ENCODE measurements at places on chromosomes 3 and 15.

DNA sequence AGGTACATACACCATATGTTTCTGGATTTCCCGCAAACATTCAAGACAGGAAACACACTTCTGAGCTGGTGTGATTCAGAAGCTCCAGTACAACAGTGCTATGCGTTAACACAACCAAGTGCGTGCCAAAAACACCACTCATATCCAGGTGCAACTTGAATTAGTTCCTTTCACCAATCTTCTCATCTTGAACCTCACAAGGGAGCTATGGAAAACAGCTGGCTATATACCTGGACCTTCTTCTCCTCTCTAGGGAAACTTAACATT, 31.3 kb downstream of the SUSD5 start:
- no peak for DNase-seq

DNA sequence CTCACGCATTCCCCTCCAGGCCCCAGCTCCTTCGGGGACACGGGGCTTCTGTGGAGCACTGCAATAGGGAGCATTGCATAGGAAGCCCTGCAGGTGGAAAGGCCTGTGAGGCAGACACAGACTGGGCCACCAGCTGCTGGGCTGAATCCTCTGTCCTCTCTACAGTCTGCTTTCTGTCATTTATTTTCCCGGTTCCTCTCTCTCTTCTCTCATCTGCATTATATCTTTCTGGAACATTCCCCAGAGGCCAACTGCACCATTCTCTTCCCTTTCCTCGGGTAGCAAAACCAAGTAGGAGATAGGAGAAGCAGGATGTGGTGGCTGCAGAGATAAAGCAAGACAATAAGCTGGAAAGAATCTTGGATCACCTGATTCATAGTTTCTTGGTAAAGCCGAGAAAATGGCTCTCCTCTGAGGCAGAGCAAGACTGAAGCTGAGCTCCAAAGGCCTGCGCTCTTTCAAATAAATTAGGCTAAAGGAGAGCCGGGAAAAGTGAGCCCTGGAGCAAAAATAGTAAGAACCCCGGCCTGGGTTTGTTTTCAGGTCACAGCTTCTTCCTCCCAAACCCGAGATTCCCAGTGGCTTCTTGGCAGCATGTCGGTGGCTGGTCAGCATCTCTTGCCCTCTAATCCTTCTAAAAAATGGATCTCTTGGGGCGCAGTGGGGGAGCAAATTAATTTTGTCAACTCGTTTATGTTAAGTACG, 5.3 kb downstream of the TM4SF4 start:
- no peak for DNase-seq

DNA sequence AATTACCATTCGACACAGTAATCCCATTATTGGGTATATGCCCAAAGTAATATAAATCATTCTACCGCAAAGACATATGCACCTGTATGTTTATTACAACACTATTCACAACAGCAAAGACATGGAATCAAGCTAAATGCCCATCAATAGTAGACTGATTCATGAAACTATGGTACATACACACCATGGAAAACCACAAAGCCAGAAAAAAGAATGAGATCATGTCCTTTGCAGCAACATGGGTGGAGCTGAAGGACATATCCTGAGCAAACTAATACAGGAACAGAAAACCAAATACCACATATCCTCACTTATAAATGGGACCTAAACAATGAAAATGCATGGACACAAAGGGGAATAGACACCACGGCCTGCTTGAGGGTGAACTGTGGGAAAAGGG, 11.1 kb upstream of the MCF2L2 start:
- no peak for DNase-seq

- no peak for DNase-seq
Measured at GRCh38 chr3:124364317-124365020, 365.8 kb upstream of the UMPS start.

DNA sequence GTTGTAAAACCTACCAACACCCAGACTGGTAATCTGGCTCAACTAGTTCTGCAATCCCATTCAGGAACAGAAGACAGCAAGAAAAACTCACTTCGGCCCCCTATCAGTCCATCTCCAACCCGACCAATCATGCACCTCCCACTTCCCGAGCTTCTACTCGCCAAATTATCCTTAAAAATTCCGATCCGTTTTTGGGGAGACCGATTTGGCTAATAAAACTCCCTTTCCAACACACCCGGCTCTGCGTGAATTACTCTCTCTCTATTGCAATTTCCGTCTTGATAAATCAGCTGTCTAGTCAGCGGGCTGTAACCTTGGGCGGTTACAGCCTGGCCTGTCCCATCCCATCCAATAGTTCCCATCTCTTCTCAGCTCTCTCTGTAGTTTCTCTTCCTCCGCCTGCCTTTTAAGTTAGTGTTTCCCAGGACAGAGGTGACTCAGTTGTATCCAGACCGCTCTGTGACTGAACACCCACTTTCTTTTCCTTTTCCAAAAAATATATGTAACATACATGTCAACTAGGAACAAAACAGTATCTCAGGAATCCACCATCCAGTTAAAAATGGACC, 780 bp upstream of the ACAD9 start:
- DNase-seq = peak; percentile 69

GRCh38 chr15:75985971-75986370, 26.3 kb downstream of the NRG4 start:
- no peak for DNase-seq

- no peak for DNase-seq
Measured at GRCh38 chr3:194320744-194321243, 30.3 kb downstream of the CPN2 start.

- DNase-seq = no peak
Measured at GRCh38 chr3:102084704-102085103, 235.4 kb downstream of the NFKBIZ start.

DNA sequence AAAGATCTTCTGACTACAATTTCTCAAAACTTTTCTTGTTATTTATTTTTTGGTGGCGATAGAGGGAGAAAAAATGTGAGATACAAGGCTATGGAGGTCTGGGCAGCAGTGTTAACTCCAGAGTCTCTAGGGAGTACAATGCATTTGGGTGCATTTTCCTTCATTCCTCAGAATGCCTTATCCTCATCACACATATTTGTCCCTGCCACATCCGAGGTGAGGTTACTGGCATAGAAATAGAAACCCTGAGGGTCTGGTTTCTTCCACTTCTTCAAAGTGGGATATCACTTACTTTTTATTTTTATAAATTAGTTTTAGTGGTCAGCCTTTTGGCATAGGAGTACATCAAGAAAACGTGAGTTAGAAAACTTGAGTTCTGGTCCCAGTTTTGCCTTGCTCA, 150.4 kb downstream of the TIGIT start:
- DNase-seq = no peak

DNA sequence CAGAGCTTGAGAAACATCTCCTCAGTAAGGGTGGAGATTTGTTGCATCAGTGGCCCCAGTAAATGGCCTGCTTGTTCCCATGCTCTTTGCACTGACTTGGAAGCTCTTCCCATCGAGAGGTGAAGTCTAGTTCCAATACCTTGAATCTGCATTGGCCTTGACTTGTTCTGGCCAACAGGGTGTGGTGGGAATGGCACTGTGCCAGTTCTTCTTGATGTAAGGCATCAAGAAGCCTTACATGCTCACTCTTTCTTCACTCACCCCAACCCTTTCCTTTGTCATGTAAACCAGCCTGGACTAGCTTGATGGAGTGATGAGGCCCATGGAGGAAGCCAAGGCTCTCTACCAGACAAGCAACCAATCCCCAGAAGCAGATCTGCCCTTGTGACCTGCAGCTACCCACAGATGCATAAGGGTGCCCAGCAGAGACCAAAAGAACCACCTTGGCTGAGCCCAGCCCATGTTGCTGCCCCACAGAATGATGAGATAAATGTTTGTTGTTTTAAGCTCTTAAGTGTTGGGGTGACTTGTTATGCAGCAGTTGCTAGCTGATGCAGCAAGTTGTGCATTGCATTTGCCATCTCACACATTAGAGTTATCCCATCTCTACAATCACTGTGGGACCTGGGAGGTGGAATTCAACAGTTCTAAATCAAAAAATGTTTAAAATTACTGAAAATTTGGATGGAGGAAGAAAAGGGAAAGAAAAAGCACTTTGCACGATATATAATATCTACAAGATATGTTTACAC, 11.1 kb upstream of the MGLL start:
- DNase-seq = no peak

- DNase-seq = no peak
Measured at GRCh38 chr3:154684440-154684839, 254.4 kb upstream of the GPR149 start.

GRCh38 chr3:116339441-116340028, 105.8 kb downstream of the LSAMP start:
- no peak for DNase-seq

GRCh38 chr15:68040144-68040543, 14.0 kb upstream of the PIAS1 start:
- DNase-seq = no peak

- no peak for DNase-seq
Measured at GRCh38 chr15:82942691-82943090, 9.8 kb downstream of the HOMER2 start.

DNA sequence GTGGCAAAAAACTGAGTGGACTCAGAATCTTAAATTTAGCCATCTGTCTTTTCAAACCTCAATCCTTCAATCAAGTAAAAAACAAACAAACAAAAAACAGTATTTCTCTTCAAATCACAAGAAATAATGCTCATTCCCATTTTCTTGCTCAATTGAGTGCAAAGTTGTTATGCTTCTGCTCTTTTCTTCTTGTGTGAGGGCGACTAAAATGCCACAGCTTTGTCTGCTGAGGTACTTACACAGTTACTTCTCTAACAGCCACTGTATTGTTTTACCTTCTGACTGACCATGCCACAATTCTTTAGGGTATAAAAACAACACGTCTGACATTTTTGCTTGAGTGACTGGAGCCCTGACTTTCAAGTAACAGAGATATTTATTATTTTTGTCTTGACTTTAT, 617.4 kb downstream of the NAALADL2 start:
- DNase-seq = no peak

DNA sequence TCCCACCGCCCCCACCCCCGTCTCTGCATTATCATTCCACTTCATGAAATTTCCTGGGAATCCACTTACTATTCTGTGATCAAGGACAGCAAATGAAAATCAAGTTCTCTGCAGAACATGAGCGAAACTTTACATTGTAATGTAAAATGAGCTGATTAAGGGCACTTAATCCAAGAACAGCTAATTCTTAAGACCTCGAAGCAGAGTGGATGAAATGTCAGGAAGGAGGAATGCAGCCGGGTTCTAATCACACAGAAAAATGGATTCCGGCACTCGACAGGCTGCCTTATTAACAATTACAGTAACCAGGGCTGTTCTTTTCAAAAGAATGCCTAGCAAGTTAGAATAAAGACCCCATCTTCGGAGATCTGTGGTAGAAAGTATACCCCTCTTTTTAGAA, 57.5 kb downstream of the RFTN1 start:
- no peak for DNase-seq

- DNase-seq = no peak
Measured at GRCh38 chr3:124202754-124203153, 210.8 kb upstream of the ROPN1 start.

DNA sequence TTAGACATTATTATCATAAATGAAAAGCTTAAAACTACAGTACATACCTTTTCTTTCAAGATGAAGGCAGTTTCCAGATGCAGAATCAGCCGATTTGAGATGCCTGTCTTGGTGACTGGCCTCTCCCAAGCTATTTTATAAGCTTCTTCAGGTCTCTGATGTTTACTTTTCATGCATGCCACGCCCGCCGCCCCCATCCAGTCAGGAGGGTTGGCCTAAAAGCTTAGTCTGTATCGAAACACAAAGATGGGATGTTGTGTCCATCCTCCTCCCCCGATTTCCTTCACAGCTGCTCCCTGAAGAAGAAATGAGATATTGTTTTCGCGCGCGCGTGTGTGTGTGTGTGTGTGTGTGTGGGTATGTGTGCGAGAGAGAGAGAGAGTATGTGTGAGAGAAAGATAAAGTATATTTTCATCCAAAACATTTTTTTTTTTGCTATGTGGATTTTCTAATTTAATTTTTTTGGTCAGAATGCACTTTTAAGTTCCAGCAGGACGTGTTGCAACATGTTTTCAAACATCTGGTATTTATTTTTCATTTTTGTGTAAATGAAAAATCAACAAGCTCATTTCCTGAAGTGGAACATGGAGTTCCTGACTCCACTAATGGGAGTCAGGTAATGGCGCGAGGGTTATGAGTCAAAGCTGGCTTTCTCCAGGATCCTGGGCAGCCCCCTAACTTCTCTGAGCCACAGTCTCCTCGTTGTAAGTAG, at the start of gene APOD:
Gene APOD, minus strand, starts transcription at position 110 of the 712 bp plus-strand sequence. CDS start 4,479 bp downstream, outside the sequence.
- DNase-seq = no peak

DNA sequence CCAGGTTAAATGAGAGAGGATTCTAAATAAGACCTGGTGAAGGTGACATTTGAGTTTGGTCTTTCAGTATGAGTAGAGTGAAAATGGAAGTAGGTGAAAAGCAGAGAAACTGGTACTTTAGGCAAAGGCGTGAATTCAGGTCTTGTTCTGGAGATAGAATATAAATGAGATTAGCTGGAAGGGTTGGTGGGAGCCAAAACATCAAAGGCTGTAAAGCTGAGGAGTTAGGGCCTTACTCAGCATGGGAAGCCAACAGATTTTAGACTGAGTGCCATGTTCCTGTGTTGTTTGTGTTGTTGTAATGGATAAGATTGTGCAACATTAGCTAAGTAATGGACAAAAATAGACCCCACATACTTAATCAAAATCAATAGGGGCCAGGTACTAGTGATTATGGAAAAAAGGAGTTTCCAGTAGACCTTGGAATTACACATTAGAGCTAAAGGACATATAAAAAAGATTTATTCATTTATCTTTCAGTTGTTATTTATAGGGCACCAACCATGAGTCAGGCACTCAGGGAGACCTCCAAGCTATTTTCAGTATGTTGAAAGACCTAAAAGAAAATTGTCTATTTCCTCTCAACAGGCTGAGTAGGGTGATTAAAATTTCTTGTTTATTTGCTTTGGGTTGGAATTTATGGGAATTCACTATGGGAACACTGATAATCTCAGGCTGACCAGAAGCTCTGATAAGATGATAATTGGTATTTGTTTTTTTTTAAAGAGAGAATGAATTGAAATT, 20.8 kb downstream of the ARL14 start:
- DNase-seq = no peak

DNA sequence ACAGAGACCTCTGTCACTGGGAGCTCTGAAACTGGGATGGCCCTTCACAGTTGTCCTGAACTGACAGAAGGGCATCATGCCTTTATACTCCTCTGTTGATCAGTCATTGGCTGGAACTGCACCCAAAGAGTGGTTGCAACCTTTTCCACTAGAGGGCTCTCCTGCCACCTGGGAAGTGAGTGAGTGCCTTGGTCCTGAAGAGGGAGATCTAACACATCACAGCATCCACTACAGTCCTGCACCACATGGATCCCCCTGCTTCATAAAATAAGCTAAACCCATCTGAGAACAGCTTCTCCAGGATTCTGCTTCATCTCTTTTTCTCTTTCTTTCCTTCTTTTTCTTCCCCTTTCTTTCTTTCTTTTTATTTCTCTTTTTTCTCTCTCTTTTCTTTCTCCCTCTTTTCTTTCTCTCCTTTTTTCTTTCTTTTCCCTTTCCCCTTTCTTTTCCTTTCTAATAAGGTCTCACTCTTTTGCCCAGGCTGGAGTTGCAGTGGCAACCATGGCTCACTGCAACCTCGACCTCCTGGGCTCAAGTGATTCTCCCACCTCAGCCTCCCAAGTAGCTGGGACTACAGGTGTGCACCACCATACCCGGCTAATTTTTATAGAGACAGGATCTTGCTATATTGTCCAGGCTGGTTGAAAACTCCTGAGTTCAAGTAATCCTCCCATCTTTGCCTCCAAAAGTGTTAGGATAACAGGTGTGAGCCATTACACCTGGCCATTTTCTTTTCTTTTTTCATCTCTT, 42.8 kb upstream of the RAF1 start:
- DNase-seq = peak; percentile 95

GRCh38 chr15:61613729-61614128, 384.6 kb upstream of the RORA start:
- DNase-seq = no peak

Measured in Karpas-422 (cell line).